Cortex of kidney (tissue), 1 donor: ENCODE measurements at places on chromosomes 13 and 19.

DNA sequence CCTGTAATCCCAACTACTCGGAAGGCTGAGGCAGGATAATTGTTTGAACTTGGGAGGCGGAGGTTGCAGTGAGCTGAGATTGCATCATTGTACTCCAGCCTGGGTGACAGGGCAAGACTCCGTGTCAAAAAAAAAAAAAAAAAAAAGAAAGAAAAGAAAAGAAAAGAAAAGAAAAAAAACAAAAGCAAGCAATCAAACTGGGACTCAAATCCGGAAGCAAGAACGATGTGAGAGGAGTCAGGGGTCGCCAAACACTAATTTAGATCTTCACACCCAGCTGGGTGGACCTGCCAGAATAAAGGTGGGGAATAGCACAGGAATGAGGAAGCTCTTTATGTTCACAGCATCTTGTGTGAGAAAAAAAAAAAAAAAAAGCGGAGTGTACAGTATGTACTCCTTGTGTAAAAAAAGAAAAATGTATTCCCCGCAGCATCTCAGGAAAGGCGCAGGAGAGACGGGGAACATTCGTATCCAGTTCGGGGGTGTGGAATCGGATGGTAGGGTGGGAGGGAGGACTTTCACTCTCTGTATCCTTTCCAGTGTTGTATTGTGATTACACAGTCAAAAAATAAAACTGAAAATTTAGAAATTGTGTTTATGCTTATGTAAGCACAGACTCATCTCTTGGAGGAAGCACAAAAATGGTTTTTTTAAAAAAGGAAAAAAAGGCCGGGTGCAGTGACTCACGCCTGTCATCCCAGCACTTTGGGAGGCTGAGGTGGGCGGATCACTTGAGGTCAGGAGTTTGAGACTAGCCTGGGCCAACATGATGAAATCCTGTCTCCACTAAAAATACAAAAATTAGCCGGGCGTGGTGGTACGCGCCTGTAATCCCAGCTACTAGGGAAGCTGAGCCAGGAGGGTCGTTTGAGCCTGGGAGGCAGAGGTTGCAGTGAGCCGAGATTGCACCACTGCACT, 7.6 kb downstream of the DNAJB1 start:
- no peak for DNase-seq

DNA sequence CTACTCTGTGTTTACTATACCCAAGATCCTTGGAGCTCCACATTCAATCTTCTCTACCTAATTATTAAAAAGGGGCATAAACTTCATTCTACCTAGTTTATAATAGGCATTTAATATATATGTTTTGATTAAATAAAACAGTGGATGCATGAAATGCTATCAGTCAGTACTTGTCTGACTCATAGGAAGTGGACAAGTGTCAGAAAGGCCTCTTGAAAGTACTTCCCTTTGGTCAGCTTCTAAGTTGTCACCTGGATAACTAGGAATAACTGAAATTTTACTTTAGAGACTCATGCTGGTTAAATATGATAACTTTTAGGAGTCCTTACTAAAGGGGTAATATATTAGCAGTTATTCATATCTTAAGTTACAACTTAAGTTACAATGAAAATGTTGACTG, 329.8 kb downstream of the KLF5 start:
- no peak for DNase-seq

DNA sequence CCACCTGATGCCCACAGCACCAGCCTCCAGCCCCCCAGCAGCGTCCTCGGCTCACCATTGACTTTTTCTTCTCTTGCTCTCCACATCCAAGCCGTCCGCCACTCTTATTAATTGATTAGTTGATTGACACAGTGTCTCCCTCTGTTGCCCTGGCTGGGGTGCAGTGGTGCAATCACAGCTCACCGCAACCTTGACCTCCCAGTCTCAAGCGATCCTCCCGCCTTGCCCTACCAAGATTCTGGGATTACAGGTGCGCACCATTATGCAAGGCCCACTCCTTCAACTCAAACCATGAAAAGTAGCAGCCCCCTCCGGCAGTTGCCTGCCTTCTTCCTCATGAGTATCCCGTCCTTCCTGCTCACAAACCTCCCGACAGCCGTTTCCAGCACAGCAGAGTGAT, 921 bp upstream of the TEX29 start:
- no peak for DNase-seq

- no peak for DNase-seq
Observed at GRCh38 chr19:45883881-45884681, 1.9 kb downstream of the IRF2BP1 start.

- no peak for DNase-seq
Observed at GRCh38 chr19:30884146-30884812, 465.0 kb downstream of the TSHZ3 start.

DNA sequence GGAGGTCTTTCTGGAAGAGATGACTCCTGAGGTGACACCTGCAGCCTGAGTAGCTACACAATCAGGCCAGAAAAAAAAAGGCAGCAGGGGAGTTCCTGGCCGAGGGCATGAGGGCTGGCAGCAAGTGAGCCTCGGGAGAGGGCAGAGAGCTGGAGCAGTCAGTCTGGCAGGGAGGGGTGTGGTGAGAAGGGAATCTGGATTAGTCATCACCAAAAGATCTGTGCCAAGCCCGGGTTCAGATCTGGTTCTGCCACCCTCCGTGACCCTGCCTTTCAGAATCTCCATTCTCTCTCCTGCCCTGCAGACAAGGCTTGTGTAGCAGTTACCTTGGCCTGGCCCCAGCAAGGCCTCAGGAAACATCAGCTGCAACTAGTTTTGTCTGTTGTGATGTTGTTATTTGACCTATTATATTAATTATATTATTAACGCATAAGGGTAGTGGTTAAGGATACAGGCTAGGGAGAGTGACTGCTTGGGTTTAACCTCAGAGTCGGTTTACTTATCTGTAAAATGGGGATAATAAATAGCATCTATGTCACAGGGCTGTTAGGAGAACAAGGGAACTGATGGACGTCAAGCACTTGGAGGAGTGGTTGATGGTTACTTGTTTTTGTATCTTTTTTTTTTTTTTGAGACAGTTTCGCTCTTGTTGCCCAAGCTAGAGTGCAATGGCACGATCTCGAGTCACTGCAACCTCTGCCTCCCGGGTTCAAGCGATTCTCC, 2.7 kb upstream of the CAPNS1 start:
- no peak for DNase-seq

DNA sequence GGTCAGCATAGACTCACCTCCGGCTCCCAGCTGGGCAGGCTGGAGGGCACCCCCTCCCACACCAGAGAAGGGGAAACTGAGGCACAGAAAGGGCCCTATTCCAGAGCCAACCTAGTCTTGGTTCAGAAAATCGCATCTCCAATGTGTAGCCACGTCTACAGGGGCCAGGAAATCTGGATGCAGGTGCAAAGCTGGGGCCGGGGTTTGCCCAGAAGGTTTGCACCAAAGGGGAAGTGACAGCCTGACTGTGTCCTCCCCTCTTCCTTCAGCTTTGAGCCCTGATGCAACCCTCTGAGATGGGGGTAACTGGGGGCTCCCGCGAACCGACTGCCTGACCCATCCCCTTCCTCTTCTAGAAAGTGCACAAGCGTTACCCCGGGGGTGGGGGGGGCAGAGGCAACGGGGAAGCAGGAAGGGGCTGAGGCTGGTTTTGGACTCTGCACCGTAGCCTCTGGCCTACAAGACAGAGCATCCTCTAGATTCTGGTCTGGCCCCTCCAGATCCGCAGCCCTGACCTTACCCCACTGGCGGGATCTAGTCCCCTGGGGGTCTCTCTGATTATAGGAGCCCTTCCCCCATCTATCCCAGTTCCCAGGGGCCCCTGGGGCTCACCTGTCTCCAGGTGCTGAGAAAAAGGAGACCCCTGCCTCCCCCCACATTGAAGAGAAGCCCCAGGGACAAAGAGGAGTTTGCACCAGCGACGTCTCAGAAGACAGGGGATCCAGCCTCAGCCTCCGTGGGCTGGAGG, 1.1 kb upstream of the ONECUT3 start:
- no peak for DNase-seq

GRCh38 chr13:77565635-77566034, 30.1 kb downstream of the SCEL start:
- no peak for DNase-seq

GRCh38 chr19:23015660-23016059, 12.7 kb upstream of the ZNF728 start:
- no peak for DNase-seq

DNA sequence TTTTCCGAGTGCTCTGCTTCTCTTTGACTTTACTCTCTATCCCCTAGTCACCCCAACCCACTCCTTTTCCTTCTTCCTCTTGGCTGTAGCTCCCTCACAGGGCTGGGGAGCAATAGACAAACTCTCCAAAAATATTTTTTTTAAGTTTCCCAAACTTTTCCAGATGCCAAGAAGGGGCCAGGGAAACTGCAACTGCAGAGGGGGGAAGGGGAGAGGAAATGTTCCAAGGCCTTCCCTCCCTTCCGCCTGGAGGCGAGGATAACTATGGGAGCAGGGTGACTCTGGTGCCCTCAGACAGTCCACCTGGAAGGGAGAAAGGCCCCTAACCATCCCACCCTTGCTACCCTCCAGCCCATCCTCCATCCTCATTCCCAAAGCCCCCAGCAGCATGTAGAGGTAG, 49.4 kb downstream of the LYL1 start:
- no peak for DNase-seq

DNA sequence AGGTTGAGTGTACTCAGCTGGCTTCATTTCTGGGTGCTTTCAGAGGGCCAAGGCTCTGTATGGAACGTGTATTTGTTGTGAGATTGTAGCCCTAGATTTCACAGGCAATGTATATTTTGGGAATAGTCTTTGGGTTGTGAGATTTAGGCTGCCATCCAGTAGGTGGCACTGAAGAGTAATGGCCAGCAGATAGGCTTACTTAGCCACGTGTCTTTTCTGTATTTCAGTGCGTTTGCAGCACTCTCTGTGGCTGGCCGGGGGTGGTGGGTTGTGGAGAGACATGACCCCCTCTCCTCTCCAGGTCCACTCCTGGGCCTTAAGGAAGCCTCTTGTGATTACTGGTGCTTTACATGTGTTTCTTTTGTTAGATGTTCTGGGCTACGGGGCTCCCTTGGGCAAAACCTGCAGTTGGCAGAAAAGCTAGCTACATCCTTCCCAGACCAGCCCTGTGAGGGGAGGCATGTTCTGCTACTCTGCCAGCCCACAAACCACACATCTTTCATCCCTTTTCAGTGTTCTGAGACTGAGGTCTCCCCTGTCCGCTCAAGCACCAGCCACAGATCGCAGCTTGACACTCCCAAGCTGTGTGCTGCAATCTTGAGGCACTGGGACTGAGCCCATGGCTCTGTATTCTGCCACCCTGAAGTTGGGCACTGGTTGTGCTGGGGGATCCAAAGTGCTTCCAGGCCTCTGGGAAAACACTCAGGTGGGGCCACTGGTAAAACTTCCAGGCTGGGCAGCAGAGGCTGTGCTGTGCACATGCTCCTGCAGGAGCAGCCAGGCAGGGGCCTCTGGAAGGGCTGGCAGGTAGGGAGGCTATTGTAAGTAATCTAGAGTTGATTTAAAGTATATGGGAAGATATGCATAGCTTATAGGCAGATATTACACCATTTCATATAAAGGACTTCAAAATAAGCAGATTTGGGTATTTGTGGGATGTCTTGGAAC, 1096.8 kb upstream of the PCDH20 start:
- no peak for DNase-seq

GRCh38 chr13:27605610-27606200, 14.6 kb downstream of the LNX2 start:
- DNase-seq = no peak

- no peak for DNase-seq
Observed at GRCh38 chr13:72963762-72964161, 95.0 kb upstream of the KLF5 start.

- no peak for DNase-seq
Observed at GRCh38 chr13:45473627-45474026, 8.9 kb downstream of the COG3 start.
